WERI-Rb-1 (cell line): ENCODE measurements at places on chromosomes 1 and 21.

GRCh38 chr1:22154626-22155025 lies 11.7 kb upstream of the WNT4 start:
- no peak for DNase-seq

DNA sequence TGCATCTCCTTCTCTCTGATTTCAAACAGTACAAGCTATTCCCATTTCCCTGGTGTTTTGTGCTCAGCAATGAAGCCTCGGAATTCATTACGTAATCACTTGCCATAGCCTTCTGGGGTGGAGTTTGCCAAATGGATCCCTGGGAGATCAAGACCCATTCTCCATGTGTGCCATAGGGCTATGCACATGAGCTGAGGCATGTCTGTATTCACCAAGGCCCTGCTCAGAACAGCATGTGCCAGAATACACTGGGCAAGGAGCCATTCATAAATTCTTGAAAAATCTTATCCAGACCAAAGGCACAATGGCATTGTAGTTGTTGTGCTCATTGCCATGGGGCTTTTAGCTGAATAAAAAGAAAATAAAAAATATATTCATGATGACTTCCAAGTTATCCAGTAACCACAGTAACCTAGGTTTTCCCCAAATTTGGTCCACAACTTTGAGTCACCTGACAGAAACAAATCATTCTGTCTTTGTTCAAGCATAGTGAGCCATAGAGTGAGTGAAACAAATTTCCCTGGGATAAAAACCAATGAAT lies 53.0 kb downstream of the CRB1 start:
- no peak for DNase-seq

DNA sequence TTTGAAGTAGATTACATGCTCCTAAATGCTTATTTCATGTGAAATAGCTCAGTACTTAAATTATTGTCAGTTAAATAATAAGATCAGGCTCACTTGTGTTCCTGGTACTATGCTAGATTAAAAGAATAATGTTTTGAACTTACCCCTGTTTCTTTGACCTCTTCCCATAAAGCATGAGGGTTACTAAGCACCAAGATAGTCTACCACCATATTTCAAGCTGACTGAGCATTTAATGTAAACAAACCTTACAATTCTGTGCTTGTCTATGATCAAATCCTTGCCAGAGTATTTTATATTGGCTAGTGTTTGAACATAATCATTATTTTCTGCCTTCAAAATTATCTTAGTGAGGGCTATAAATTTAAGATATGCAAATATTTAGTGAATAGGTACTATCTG lies 98.1 kb downstream of the LHX9 start:
- no peak for DNase-seq

GRCh38 chr1:115291741-115292140 lies 46.3 kb downstream of the NGF start:
- no peak for DNase-seq

DNA sequence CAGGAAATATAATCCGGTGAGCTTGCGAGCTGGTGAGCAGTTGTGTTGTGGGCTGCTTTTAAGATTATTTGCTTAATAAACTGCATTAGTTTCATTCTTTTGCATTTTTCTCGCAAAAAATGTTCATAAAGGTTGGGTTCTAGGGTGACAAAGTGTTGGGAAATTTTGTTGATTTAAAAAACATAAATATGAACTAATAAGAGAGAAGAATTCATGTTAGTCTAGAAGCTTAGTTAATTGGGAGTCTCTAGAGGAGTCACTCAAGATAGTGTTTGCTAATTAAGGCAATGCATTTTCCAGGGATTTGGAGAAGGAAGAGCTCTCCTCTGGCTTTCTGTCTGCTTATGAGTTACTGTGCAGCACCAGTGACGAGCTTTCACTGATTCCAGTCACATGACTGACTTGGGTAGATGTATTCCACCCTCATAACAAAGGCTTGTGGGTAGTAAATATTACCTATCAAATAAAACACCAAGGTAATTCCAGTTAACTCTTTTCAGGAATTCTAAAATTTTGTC lies 417.0 kb downstream of the PTBP2 start:
- DNase-seq: peak; percentile 22

GRCh38 chr1:67552336-67552759 lies 122.1 kb upstream of the SERBP1 start:
- no peak for DNase-seq

GRCh38 chr1:200919386-200919785 lies 24.7 kb downstream of the INAVA start:
- DNase-seq: no peak

- peak; percentile 97 for DNase-seq
Observed at GRCh38 chr1:234699795-234700665, 90.1 kb upstream of the IRF2BP2 start.

- no peak for DNase-seq
Observed at GRCh38 chr1:221815660-221816059, 73.8 kb upstream of the DUSP10 start.

DNA sequence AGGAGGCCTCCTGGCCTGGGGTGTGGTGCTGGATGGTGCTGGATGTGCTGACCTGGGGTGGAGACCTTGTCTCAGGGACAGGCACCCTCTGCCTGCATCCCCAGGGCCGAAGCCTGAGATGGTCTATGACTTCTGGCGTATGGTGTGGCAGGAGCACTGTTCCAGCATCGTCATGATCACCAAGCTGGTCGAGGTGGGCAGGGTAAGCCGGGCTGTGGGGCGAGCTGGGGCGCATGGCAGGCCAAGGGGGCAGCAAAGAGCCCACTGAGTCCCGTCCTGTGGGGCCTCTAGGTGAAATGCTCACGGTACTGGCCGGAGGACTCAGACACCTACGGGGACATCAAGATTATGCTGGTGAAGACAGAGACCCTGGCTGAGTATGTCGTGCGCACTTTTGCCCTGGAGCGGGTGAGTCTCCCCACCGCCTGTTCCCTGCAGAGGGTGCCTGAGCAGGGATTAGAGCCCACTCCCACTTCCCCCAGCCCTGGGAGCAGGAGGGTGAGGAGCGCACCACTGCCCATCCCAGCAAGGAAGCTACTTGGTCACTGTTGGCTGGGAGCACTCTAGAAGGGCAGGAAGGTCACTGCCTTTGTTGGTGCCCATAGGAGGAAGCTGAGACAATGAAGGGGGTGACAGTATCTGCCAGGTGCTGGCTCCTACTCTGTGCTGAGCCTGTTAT lies 75.2 kb downstream of the PTPRU start:
- DNase-seq: no peak

DNA sequence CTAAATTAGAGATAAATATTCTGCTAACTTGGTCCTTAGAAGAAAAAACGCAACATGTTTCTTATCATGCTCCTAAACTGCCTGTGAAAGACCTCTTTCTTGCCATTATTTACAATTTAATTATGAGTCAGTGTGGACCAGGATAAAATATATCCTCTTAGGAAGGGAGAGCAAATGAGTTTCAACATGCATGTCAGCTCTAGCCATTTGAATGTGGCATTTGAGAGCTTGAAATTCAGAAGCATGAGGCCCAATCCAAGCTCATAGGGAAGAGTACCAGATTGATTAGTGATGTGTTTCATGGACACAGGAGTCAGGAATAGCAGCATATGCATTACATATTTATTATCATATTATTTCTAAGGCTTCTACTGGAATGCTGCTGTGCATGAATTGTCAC lies 39.3 kb downstream of the TBX15 start:
- no peak for DNase-seq

- DNase-seq: no peak
Observed at GRCh38 chr1:18093193-18093592, 14.4 kb upstream of the IGSF21 start.

- no peak for DNase-seq
Observed at GRCh38 chr1:25971066-25971810, 26.6 kb downstream of the PAFAH2 start.

GRCh38 chr1:30381671-30382365 lies 341.6 kb downstream of the MATN1 start:
- DNase-seq: no peak

DNA sequence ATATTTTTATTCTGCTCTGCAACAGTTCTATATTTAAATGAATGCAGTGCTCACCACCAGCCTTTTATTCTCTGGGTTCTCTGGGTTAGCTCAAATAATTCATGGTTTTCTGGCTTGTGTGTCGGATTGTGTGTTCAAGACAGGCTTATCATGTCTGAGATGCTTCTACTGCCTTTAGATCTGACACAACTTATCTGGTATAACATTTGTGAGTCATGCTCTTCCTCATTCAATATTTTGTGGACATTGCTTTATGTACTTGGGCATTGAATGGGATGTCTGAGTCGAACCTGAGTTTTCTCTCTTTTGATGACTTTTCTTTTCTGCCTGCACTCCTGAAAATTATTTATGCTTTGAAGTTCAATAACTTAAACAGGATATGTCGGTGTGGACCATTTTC lies 17.6 kb upstream of the PKP1 start:
- DNase-seq: no peak

DNA sequence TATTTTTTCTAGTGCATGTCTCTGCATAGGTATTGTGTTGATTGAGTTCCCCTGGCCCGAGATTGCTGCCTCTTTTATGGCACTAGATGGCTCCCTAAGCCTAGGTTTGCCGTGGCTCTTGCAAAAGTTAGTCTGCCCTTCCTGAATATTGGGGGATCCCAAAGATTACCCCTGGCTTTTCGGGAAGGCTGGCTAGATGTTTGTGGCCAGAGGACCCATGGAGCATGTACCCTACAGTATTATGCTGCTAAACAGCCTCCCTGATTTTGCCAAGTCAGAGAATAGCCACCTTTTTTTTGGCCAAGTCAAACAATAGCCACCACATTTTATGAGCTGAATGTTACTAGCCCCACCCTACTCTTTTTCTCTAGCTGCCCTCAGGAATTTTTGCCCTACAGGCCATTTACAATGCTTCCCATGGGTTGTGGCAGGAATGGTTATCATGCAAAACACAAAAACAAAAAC lies 343.2 kb downstream of the OLFM3 start:
- peak; percentile 25 for DNase-seq

- no peak for DNase-seq
Observed at GRCh38 chr1:41805771-41806471, 112.8 kb downstream of the HIVEP3 start.

DNA sequence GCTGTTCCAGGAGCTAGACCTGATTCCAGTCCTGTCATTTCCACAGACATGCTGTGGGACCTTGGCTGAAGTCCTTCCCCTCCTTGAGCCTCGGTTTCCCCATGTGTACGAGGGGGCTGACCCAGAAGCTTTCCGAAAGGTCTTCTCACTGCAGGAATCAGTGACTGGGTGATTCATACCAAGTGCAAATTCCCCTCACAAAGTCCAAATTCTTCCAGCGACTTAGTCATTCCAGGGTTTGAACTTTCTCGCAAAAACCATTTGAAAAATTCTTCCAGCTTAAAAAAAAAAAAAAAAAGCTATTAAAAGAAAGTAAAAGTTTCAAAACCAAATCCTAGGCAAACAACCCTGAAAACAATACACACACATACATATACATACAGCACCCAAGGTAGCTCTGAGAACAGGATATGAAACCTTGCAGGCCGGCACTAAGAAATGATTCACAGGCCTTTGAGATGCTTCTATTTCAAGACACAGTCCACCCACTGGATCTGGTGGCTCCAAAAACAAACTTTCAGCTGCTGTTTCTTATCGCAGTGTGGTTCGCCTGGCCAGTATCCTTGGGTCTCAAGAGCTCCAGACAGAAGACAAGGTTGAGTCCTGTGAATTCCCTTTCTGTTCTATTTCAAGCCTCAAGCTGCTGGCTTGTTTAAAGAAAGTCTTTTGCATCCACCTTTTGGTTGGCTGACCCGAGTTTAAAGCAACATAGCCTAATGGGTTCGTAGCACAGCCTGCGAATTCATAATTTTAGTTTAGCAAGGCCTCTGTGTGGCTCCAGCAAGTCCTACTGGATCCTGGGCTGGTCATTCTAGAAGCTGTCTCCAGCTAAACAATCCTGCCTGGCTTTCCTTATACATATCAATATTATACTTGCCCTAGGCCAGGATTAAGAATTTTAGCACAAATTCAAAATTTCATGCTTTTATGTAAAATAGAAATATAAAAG lies 18.0 kb upstream of the ID3 start:
- no peak for DNase-seq

- DNase-seq: no peak
Observed at GRCh38 chr1:189405419-189405818, 1072.2 kb downstream of the BRINP3 start.

GRCh38 chr21:38351961-38352521 lies 95.2 kb downstream of the KCNJ15 start:
- no peak for DNase-seq

GRCh38 chr1:205424901-205425600 lies 3.2 kb upstream of the LEMD1 start:
- peak; percentile 81 for DNase-seq

DNA sequence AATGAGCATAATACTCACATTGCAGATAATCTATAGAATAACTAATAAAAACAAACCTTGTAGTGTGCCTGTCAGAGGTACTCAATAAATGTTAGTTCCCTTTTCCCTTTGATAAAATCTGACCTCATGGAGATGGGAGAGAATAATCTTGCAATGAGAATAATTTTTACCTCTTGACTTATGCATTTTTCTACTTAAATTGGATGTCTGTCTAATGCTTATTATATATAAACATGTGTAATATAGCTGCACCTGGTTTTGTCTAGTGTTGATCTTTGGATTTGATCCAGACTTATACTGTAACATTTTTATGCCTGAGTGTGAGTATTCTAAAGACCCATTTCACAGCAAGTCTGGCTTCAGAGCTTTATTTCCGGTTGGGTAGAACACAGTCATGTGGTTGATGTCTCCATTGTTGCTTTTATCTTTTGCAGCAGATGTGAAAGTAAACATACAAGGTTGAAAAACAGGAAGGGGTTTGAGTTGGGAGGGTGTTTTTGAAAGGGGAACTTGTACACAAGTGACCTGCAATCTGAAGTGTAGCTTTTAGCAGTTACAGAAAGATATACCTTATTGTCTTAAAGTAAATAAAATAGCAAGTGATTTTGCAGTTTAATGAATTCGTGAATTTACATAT lies 12.4 kb downstream of the EPB41 start:
- DNase-seq: no peak

GRCh38 chr1:159986093-159986492 lies 32.1 kb upstream of the SLAMF9 start:
- DNase-seq: no peak

DNA sequence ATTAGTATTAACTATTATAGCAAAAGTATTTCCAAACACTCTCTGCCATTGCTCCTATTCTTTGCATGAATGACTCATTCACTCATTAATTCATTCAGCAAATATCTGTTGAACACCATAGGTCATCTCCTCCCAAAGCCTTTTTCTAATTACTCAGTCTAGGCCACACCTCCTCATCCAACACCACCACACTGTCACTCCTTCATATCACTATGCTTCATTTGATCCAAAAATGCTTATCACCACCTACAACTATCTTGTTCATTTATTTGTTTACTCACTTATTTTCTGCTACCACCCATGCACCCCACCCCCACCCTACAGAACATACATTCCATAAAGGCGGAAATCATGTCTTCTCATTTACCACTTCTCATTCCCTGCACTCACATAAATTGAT lies 94.4 kb upstream of the TNFSF4 start:
- no peak for DNase-seq

DNA sequence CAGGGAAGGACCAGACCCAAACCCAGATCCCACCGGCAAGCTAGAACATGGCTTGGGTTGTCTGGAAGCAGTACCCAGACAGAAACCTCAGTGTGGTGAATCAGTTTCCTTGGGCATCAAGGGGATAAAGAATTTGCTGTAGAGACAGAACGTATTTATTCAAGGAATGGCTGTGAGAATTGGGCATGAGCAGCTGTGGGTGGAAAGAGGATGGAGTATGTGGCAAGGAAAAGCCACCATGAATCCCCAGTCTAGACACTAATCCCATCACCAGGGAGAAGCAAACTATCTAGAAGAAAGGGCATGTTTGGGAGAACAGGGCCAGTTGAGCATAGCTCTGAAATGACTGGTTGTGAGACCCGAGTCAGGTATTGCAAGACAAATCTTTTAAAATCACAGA lies 109.2 kb downstream of the TOMM20 start:
- peak; percentile 3 for DNase-seq

GRCh38 chr1:209863766-209864485 lies 36.2 kb downstream of the UTP25 start:
- no peak for DNase-seq
